GM03348 (cell line): ENCODE measurements at places on chromosomes 11 and 22.
A peak's percentile ranks its signal among the peaks of the same experiment; 100 is the strongest.

DNA sequence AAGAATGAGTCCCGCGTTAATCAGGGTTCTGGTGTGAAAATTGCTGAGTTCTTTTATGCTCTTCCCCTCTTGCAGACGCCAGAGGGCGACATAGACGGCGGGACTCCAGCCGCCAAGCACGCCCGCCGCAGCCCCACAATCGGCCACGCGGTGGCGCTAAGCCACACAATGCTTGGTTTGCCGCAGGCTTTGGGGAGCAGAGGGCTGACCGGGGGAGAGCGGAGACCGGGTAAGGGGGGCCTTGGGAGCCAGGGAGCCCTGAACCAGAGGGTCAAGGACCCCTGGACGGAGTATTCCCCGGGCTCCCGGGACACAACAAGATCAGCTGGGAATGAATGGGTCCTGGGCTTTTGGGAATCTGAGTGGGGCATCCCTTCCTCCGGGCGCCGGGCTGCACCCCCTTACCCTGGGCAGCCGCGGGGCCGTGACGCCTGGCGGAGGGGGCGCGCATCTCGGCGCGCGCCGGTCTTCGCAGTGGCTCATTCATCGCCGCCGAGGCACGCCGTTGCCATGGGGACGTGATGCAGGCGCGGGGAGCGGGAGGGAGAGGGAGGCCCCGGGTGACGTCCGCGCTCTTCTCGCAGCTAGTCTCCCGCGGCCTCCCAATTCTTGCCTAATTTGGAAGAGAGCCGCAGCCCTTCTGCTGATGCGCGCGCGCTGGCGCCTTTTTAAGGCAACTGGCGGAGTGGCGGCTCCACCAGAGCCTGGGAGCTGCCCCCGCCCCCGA lies 12.2 kb upstream of the NPAS4 start:
- DNase-seq, result peak; percentile 97

- no peak for DNase-seq
Observed at GRCh38 chr11:71156301-71156700, 96.1 kb downstream of the SHANK2 start.

GRCh38 chr11:79087238-79087960 lies 353.4 kb downstream of the TENM4 start:
- DNase-seq, result peak; percentile 51

DNA sequence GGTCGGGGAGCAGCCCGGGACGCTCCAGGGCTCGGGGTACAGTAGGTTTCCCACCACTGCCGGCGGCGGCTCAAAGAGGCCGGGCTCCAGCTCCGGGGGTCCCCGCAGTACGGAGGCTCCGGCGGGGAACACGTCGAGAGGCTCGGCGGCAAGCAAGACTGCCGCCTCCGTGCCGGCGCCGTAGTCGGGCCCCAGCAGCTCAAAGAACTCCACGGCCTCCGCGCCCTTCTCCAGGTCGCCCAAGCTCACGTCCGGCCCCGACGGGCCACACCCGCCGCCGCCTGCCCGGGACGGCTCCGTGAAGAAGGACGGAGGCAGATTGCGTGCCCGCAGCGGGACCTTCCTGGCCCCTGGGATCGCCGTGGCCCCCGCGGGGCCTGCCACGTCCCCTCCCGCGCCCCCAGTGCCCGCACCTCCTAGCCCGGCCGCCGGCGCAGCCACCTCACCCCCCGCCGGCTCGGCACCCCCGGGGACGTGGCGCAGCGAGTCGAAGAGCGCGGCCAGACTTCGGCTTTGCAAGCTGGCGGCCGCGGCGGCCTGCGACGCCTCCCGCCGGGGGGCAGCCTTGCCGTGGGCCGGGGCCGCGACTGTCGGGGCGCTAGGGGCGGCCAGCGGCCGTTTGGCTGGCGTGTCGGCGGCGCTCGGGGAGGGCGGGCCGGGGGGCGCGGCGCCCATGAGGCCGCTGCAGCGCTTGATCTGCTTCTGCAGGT lies 775 bp downstream of the FAM181B start:
- peak; percentile 25 for DNase-seq

- peak; percentile 77 for DNase-seq
Observed at GRCh38 chr11:75214411-75214821, 26.2 kb upstream of the TPBGL start.

DNA sequence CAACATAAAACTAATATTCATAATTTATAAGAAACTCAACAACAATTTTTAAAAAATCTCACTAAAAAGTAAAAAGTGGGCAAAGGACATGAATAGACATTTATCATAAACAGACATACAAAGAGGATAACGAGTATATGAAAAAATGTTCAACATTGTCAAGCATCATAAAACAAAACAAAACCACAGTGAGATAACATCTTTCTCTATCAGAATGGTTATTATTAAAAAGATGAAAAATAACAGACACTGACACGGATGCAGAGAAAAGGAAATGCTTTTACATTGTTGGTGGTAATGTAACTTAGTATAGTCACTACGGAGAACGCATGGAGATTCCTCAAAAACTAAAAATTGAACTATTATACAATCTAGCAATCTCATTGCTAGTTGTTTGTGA lies 813.0 kb downstream of the LUZP2 start:
- no peak for DNase-seq

DNA sequence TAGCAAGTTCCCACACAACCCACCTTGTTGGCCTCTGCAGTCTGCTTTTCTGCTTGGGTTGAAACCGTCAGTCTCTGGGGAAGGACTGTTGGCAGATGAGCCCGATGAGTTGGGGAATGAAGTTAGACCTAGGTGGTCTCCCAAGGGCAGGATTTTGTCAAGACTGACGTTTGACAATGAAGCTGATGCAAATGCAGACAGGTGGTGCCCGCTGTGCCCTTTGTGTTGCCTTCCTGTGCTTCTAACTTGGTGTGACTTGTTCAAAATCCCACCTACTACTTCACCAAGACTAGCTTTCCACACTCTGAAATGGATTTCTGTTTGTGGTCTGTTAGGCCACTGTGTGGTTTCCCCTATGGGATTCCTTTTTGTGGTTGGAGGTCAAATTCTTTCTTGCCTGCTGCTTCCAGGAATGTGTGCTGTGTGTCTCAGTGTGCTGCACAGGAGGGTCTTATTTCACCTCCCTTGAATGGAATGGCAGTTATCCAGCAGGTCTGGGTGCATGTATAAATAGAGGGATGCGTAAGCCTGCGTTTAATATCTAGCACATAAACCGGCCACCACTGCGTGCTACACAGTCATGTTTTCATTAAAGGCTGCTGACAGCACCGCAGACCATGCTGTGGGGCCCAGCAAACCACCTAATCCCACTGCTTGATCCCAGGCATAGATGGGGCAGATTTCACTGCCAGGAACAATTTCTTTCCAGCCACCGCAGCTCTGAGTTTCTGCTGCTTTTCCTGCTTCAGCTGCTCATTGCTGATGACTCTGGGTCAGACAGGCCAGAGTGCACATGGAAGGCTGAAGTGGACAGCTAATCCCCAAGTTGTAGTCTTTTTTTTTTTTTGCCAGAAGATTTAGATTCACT lies 44.8 kb downstream of the ADAMTS8 start:
- DNase-seq, result peak; percentile 72

DNA sequence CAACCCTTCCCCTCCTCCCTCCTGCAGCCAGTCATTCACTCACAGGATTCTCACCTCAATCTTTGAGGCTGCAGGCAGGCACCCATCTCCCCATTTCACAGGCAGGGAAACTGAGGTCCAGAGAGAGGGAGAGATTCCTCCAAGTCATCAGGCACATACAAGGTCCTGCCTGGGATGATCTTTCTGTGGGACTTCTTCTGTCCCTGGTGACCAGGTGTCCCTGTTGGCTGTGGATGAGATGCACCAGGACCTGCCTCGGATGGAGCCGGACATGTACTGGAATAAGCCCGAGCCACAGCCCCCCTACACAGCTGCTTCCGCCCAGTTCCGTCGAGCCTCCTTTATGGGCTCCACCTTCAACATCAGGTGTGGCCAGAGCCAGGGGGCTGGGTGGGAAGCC lies 7.8 kb downstream of the FTH1 start:
- no peak for DNase-seq

DNA sequence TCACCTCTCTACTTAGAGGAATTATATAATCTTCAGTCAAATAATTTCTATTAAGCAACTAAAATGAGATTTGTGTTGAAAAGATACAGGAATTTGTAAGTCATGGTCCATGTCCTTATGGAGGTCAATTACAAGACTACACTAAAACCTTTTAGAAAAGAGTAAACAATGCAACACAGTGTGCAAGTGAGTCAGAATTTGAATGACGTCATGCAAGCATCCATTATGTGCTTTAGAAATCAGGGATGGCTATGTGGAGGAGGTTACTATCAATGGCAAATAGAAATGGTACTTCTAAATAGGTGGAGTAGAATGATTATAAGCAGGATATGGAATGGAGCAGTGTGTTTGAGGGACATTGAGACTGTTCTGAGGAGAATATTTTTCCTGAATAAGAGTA lies 16.6 kb downstream of the OR10D3 start:
- DNase-seq, result no peak

- peak; percentile 94 for DNase-seq
Observed at GRCh38 chr11:61718621-61719302, 33.7 kb upstream of the MYRF start.
